ENCODE measurements at places on chromosomes 1 and 21. TPM values are rescaled to one million over a fixed set of nuclear protein-coding genes. Genes with fewer than 3 reads are reported as not detected.

The TRABD2B gene
- 0.95 TPM for total RNA-seq

The DYNLT5 gene
- 0.36 TPM for total RNA-seq

The SYCP1 gene
- not detected for total RNA-seq

The SYTL1 gene
- total RNA-seq, result not detected

The KCNC4 gene
- 4.2 TPM for total RNA-seq

The FOXO6 gene
- total RNA-seq, result 0.49 TPM

The DARS2 gene
- total RNA-seq, result 6.7 TPM

GRCh38 chr1:162035241-162035640 is 11.6 kb upstream of the OLFML2B start:
- no peak overlapping the region for H3K4me3 ChIP-seq
- no peaks in the 10 kb centered on the region for H3K4me1 ChIP-seq
- DNase-seq, result no peak
- H3K27ac ChIP-seq, result no peak overlapping the region
- H3K27me3 ChIP-seq, result no peaks in the 10 kb centered on the region
- no peaks in the 10 kb centered on the region for H3K36me3 ChIP-seq

GRCh38 chr1:223212441-223212840 is 69.4 kb upstream of the TLR5 start:
- no peak overlapping the region for H3K27ac ChIP-seq
- H3K4me3 ChIP-seq, result no peak overlapping the region
- DNase-seq, result no peak
- H3K4me1 ChIP-seq, result no peaks in the 10 kb centered on the region
- no peaks in the 10 kb centered on the region for H3K27me3 ChIP-seq

GRCh38 chr1:93426181-93426580 is 21.7 kb upstream of the FNBP1L start:
- DNase-seq, result no peak
- H3K27ac ChIP-seq, result no peak overlapping the region
- H3K4me1 ChIP-seq, result no peaks in the 10 kb centered on the region
- H3K27me3 ChIP-seq, result no peaks in the 10 kb centered on the region
- H3K4me3 ChIP-seq, result no peak overlapping the region

DNA sequence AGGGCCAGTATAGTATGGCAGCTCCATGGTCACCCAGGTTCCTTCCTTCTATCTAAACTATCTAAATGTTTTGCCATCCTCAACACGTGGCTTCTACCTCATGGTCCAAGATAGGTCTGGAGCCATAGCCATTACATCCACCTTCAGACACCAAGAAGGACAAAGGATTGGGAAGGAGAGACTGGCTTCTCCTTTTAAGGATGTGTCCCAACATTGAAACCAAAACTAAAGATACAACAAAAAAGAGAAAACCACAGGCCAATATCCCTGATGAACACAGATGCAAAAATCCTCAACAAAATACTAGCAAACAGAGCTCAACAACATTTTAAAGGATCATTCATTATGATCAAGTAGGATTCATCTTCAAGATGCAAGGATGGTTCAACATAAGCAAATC is 24.8 kb downstream of the HSD11B1 start:
- H3K27ac ChIP-seq, result no peak overlapping the region
- no peak overlapping the region for H3K4me3 ChIP-seq
- H3K4me1 ChIP-seq, result no peaks in the 10 kb centered on the region
- no peaks in the 10 kb centered on the region for H3K36me3 ChIP-seq
- no peaks in the 10 kb centered on the region for H3K27me3 ChIP-seq

- H3K4me3 ChIP-seq, result no peak overlapping the region
- no peaks in the 10 kb centered on the region for H3K36me3 ChIP-seq
- no peaks in the 10 kb centered on the region for H3K4me1 ChIP-seq
- H3K27ac ChIP-seq, result peak overlapping the region; percentile 1
- H3K27me3 ChIP-seq, result no peaks in the 10 kb centered on the region
- DNase-seq, result peak; percentile 88
Observed at GRCh38 chr1:84847253-84848250, 45.5 kb downstream of the LPAR3 start.

- no peak overlapping the region for H3K27ac ChIP-seq
- H3K4me3 ChIP-seq, result no peak overlapping the region
- no peaks in the 10 kb centered on the region for H3K27me3 ChIP-seq
Observed at GRCh38 chr1:36031441-36031840, 52.5 kb upstream of the TEKT2 start.

DNA sequence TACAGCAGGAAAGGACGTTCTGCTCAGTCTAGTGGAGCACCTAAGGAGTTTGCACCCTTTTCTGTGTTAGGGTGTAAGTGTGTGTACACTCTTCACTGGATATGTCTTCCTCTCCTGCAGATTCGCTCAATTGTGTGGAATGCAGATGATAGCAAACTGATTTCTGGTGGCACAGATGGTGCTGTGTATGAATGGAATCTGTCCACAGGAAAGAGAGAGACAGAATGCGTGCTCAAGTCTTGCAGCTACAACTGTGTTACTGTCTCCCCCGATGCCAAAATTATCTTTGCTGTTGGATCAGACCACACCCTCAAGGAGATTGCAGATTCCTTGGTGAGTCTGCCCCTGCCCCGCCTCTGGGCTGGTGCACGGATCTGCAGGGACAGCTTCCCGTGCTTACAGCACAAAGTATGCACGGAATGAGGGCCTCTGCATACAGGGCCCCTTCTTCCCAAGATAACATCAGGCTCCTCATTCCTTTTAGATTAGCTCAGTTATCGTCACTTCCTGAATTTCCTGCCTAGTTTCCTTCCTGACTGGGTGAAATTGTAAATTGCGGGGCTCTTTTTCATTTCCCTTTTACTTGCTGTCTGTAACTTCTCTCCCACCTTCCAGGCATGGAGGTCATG is 34.6 kb downstream of the CFAP57 start:
- peak overlapping the region; percentile 39 for H3K27ac ChIP-seq
- no peaks in the 10 kb centered on the region for H3K27me3 ChIP-seq
- H3K36me3 ChIP-seq, result no peaks in the 10 kb centered on the region
- DNase-seq, result no peak

DNA sequence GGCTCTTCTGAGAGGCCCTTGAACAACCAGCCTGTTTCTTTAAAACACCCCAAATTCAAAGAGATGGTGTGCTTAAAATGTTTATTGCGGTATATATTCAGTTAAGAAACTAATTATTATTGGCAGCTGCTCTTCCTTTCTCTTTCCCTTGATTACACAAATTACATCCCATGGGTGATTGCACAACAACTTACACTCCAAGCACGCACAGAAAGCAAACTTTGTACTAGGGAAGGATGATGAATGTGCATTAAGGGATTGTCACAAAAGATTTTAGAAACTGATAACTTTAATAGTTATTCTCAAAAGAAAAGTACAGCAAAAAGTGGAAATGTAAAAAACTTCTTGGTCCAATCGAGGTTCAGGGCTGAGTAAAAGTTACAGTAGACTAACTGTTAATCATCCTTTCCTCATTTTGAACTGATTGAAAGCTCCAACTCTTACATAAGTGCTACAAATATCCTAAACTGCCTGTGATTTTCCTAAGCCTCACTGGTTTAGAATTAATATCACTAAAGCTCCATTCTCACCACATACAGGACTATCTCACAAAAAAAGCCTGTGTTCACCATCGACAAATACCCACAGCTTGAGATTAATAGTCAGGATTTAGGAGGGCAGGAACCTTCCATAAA is 153.4 kb downstream of the TTLL7 start:
- no peak overlapping the region for H3K27ac ChIP-seq
- H3K36me3 ChIP-seq, result no peaks in the 10 kb centered on the region
- no peaks in the 10 kb centered on the region for H3K4me1 ChIP-seq
- no peak for DNase-seq
- no peak overlapping the region for H3K4me3 ChIP-seq
- no peaks in the 10 kb centered on the region for H3K27me3 ChIP-seq

DNA sequence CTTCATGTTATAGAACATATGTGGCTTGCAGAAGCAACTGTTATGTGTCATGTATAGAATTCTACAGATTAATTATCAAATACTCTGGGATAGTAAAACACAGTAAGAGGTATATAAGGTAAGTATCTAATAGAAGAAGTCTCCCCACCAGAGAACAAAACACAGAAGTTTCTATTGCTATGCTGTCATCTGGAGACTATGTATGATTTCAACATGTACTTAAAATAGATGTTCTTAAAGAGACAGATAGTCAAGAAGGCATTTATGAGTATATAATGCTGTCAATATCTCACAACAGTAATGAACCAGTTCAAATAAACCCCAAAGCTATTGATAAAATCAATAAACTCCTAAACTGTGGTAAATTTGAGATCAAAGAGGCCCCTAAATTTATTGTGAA is 8.1 kb upstream of the ADCY10 start:
- no peaks in the 10 kb centered on the region for H3K27me3 ChIP-seq
- no peak overlapping the region for H3K27ac ChIP-seq
- peaks cover 16% of the 10 kb centered on the region for H3K4me1 ChIP-seq
- peaks cover 19% of the 10 kb centered on the region for H3K36me3 ChIP-seq
- H3K4me3 ChIP-seq, result no peak overlapping the region

DNA sequence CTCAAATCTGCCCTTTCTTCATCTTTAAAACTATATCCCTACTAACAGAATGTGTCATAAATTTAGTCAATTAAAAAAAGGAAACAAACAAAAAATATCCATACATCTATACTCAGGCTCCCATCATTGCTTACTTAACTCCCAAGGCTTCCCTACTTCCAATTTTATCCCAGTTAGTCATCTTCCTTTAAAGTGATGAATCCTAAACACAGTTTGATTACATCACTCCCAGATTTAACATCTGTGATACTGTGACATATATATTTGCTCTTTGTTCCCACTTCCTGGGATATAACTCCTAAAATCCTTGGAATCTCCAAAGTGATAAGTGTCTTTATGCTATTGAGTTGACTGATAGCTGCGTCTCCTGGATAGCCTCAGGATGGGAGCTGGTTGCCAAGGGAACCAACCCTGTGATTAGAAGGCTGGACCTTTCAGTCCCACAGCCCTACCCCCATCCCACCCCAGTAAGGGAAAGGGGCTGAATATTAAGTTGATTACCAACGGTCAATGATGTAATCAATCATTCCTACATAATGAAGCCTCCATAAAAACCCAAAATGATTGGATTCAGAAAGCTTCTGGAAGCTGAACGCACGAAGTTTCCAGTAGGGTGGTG is 21.6 kb downstream of the GLMN start:
- no peak overlapping the region for H3K27ac ChIP-seq
- DNase-seq, result no peak
- no peaks in the 10 kb centered on the region for H3K4me1 ChIP-seq
- H3K27me3 ChIP-seq, result no peaks in the 10 kb centered on the region
- peaks cover 5% of the 10 kb centered on the region for H3K36me3 ChIP-seq
- no peak overlapping the region for H3K4me3 ChIP-seq

DNA sequence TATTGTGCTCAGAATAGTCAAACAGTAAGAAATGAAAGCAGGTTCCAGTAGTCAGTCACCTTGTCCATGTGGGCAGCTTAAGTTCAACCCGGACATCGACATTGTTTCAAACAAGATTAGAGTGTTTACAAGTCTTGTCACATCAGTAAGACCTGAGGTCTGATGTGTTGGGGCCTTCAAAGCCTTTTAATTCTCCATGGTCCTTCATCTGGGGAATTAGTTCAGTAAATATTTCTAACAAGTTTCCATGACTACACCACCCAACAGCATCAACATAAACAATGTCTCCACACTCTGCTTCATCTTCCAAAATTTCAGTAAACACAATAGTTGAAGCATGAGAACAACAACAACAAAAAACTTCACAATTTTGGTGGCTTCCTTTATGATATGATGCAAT is 15.1 kb upstream of the ADORA1 start:
- DNase-seq, result no peak
- H3K27ac ChIP-seq, result no peak overlapping the region
- peaks cover 2% of the 10 kb centered on the region for H3K27me3 ChIP-seq

DNA sequence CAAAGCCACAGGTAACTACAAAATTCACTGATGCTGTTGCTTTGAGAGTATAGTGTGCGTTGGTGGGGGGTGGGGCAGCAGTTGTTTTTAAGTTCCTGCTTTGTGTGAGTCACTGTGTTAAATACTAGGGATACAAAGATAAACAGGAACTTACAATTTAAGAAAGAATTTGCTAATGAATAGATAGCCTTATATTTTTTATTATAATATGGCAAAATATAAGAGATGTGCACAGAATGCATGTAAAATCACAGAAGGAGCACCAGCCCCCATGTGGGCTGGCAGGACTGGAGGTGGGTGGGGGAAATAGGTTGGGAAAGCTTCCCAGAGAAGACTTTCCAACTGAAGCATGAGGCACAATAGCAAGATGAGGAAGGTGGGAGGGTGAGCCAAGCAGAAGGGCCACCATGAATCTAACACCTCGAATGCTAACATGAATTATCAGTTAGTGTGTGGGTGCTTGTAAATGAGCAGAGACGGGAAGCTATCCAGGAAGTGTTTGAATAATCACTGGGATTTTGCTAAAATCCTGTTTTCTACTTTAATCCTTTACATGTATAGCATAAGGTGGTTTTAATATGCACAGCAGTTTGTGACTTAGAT is 57.0 kb upstream of the RAVER2 start:
- no peaks in the 10 kb centered on the region for H3K27me3 ChIP-seq
- peaks cover 31% of the 10 kb centered on the region for H3K4me1 ChIP-seq
- H3K36me3 ChIP-seq, result no peaks in the 10 kb centered on the region

- H3K4me1 ChIP-seq, result no peaks in the 10 kb centered on the region
- peaks cover 44% of the 10 kb centered on the region for H3K36me3 ChIP-seq
- H3K4me3 ChIP-seq, result no peak overlapping the region
- peak; percentile 57 for DNase-seq
- no peaks in the 10 kb centered on the region for H3K27me3 ChIP-seq
Observed at GRCh38 chr1:28272215-28272852, 13.0 kb downstream of the SESN2 start.

GRCh38 chr1:207393610-207394009 is 60.5 kb upstream of the CR2 start:
- H3K4me3 ChIP-seq, result no peak overlapping the region
- no peaks in the 10 kb centered on the region for H3K27me3 ChIP-seq
- no peaks in the 10 kb centered on the region for H3K4me1 ChIP-seq
- no peak for DNase-seq
- no peak overlapping the region for H3K27ac ChIP-seq

DNA sequence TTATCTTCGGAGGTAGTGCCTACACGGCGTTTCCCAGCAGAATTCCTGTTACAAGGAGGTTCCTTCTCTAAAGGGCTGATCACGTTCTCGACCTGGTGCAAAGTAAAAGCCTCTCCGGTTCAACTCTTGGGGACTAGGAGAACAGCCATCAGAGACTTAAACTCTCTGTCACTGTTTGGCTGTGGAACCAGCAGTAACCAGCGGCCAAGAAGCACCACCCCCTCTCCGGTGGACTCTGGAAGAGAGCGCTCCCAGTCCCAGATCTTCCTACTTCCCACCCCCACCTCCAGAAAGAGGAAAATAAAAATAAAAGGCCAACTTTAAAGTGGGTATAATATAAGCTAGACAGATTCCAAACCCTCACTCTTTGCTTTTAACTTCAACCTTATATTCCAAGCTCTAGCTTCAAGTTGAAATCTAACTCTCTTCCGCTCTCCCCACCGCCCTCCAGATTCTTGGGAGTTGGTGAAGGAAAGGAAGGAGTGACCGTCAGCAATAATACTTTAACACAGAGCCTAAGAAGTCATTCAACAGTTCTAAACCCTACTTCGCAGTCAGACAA is 2.9 kb downstream of the BRINP3 start:
- no peak for DNase-seq
- H3K27ac ChIP-seq, result no peak overlapping the region
- H3K36me3 ChIP-seq, result no peaks in the 10 kb centered on the region
- peaks cover 3% of the 10 kb centered on the region for H3K27me3 ChIP-seq
